HCT116 (cell line): ENCODE measurements at places on chromosomes 2 and 18. TPM values are rescaled to one million over a fixed set of nuclear protein-coding genes. Genes with fewer than 3 reads are reported as not detected.

SFT2D3 gene
- total RNA-seq: 3.1 TPM

SFTPB gene
- total RNA-seq: 13.3 TPM

IER3IP1 gene
- total RNA-seq: 12.0 TPM

DNA sequence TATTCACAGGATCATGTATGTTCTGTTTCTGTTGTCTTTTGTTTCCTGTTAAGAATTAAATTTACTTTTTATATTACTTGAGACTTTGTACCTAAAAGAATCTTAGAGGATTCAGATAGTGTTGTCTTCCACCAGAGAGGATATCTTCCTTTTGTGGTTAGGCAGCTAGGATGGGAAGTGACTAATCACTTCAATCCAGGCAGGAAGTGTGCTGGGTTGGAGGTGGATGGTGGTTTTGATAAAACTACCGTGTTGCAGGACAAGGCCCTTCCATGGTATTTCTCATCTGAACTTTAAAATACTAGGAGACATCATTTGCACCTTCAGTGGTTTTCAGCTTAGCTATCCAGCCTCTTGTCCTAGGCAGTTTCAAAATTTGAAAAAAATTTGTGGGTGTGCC is 728.6 kb upstream of the CDH2 start:
- no peak overlapping the region for H3K27ac ChIP-seq
- DNase-seq: no peak
- H3K27me3 ChIP-seq: no peaks in the 10 kb centered on the region
- H3K4me1 ChIP-seq: no peaks in the 10 kb centered on the region

DNA sequence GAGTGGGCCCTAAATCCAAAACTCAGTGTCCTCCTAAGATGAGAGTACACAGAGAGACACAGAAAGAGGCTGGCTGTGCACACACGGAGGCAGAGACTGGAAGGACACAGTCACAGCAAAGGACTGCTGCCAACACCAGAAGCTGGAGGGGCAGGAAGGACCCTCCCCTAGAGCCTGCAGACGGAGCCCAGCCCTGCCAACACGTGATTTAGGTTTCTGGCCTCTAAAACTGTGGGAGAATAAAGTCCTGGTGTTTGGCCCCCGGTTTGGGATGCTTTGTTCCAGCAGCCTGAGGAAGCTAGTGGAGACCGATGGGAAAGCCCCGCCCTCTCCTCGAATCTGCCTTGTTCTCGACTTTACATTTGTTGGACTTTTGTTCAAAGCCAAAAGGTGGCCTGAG is 10.6 kb downstream of the CNDP1 start:
- H3K4me3 ChIP-seq: no peak overlapping the region
- DNase-seq: no peak
- no peak overlapping the region for H3K27ac ChIP-seq
- H3K36me3 ChIP-seq: no peaks in the 10 kb centered on the region
- H3K4me1 ChIP-seq: no peaks in the 10 kb centered on the region
- H3K27me3 ChIP-seq: no peaks in the 10 kb centered on the region

DNA sequence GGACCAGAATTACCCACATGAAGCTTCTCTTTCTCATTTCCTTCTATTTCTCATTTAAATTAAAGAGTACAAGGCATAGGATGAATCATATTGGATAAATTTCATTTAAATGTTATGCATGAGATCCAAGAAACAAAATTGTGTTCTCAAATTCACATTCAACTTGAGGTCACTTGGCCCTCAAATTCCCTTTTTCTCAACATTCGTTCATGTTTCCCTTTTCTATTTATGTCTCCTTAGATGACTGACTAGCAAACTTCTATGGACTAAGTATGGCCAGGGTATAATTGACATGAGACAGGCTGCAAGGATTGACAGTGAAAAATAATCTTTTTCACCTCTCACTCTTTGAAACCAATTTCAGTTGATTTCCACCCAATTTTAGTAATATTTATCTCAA is 4.0 kb upstream of the LDLRAD4 start:
- no peak overlapping the region for H3K4me3 ChIP-seq
- no peaks in the 10 kb centered on the region for H3K36me3 ChIP-seq
- peaks cover 16% of the 10 kb centered on the region for H3K27me3 ChIP-seq
- H3K4me1 ChIP-seq: peaks cover 5% of the 10 kb centered on the region; the same call in 1 of the 2 replicates
- H3K27ac ChIP-seq: no peak overlapping the region
- DNase-seq: no peak

DNA sequence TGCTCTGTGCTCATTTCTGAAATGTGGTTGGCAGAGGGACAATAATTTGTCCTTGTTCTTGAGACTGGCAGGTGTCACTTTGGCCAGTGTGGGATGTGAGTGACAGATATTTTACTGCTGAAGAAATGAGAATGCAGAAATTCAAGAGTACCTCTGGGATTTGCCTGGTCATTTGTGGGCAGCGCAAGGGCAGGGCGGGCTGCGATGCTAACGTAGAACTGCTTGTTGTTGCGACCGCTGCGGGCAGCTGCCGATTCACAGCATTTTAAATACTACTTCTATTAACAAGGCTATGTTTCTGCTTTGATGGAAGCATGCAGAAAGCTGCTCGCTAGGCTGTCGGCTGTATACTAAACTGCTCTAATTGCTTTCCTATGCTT is 268.6 kb downstream of the FIGN start:
- peaks cover 69% of the 10 kb centered on the region for H3K27me3 ChIP-seq
- no peak for DNase-seq
- H3K27ac ChIP-seq: no peak overlapping the region

DNA sequence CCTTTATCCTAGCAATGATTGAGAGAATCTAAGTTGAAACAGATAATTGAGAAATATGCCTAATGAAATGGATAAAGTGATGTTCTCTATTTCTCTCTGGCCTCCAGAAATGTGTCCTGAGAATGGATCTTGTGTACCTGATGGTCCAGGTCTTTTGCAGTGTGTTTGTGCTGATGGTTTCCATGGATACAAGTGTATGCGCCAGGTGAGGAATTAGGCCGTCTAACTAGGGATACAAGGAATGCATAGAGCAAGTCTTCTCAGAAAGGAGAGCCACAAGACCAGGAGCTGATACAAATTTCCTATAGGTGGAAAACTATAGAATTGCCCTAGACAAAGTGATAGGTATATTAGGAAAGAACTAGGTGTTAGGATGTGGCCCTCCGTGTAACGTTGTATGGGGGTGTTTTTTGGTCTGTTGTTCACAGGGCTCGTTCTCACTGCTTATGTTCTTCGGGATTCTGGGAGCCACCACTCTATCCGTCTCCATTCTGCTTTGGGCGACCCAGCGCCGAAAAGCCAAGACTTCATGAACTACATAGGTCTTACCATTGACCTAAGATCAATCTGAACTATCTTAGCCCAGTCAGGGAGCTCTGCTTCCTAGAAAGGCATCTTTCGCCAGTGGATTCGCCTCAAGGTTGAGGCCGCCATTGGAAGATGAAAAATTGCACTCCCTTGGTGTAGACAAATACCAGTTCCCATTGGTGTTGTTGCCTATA is 592 bp upstream of the CAD start:
- DNase-seq: no peak
- H3K4me1 ChIP-seq: peaks cover 3% of the 10 kb centered on the region; the same call in 1 of the 2 replicates
- no peaks in the 10 kb centered on the region for H3K27me3 ChIP-seq
- peaks cover 28% of the 10 kb centered on the region for H3K36me3 ChIP-seq

DNA sequence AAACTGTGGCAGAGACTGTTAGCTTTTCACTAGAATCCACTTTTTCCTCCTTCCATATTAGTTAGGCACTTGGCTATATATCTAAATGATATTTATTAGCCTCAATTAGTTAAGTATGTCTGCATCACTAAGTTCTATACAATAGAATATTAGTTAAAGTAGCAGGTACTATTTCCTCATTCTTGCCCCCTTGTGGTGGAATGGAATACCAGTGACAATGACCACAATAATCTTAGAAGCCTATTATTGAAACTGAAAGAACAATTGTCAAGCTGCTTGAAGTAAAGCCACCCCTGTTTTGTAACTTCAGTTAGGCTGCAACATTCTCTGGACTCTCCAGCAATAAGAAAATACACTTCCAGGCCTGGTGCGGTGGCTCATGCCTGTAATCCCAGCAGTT is 476.3 kb upstream of the VWC2L start:
- H3K36me3 ChIP-seq: no peaks in the 10 kb centered on the region
- H3K4me3 ChIP-seq: no peak overlapping the region
- H3K27me3 ChIP-seq: no peaks in the 10 kb centered on the region
- H3K27ac ChIP-seq: no peak overlapping the region
- H3K4me1 ChIP-seq: no peaks in the 10 kb centered on the region
